ENCODE measurements at places on chromosomes 1 and 21.

GRCh38 chr1:245577191-245578157 lies 422.7 kb downstream of the KIF26B start:
- DNase-seq, result no peak

GRCh38 chr1:18554099-18554498 lies 73.4 kb downstream of the KLHDC7A start:
- no peak for DNase-seq

- no peak for DNase-seq
Observed at GRCh38 chr1:243440406-243440805, 184.6 kb downstream of the SDCCAG8 start.

DNA sequence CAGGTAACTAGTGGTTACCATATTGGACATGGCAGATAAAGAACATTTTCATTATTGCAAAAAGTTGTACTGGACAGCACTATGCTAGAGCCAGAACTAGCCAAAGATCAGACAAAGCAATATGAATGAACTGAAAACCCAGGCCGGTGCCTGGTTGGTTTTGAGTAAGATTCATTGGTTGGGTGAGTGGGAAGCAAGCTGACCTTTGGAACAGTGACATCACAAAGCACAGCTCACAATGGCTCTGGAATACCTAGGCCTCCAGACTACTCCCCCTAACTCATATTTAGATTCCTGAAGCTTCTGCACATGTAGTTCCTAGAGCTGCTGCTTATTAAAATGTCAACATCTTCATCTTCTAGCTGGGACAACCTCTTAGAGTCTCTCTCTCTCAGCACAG lies at the start of gene TMCO2:
Gene TMCO2, plus strand, starts transcription at position 283 of the 400 bp plus-strand sequence. Its CDS starts 57 bp downstream, at position 340.
- DNase-seq, result no peak

DNA sequence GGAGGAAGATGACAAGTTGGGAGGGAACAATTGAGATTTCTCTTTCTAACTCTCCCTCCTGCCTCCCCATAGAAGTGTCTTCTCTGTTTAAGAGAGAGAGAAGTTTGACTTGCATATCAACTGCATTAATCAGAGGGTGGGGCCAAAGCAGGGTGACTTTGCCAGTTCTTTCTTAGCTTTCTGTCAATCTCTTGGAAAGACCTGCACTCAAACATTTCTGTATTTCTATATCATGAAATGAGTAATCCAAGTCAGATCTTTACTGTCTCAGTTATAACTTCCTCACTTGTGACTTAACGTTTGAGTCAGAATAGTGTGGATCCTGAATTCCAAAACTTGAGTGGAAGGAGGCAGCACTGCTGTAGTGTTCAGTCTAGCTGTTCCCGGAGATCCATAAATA lies 180.8 kb upstream of the KCNK2 start:
- no peak for DNase-seq

- peak; percentile 24 for DNase-seq
Observed at GRCh38 chr1:116847688-116848531, 61.8 kb upstream of the PTGFRN start.

DNA sequence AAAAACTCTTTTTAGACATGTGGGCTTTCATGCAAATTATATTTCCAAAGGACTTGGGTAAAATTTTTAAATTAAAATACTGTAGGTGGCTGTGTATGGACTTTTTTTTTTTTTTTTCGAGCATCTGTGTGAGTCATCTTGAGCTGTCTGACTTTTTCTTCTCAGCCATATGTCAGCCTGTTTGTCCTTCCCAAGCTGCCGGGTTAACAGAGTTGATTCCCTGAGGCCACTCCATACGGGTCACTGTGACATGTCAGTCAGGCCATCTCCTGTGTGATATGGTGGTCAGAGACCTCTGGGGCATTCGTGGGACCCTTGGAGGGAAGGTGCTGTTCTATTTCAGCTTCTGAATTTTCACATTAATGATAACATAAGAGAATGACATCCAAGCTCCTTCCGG lies 148.3 kb downstream of the KCNJ6 start:
- no peak for DNase-seq

DNA sequence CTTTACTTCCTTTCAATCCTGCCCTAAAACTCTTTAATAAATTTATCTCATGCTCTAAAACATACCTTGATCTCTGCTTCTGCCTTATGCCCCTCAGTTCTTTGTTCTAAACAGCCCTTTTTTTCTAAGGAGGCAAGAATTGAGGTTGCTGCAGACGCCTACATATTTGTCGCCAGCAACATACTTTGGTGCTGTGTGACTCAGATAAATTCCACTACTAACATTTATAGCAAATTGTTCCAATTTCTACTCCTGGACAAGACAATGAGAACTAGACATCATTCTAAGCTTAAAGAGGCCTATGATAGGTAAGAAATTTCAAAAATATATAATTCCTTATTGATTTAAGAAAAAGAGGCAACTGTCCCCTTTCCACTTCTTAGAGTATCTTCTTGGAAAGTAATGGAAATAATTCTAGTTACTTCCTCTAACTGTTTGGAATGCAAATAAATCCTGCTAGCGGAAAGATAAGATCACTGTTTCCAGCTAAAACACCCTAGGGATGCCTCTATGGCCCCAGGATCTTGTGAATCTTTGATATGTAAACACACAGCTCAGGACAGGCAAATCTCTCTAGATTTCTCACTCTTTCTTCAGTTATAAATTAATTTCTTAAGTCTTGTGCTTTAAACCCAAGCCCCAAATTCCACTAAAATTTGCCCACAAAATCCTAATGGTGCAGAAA lies 869.1 kb downstream of the KCNT2 start:
- DNase-seq, result no peak

DNA sequence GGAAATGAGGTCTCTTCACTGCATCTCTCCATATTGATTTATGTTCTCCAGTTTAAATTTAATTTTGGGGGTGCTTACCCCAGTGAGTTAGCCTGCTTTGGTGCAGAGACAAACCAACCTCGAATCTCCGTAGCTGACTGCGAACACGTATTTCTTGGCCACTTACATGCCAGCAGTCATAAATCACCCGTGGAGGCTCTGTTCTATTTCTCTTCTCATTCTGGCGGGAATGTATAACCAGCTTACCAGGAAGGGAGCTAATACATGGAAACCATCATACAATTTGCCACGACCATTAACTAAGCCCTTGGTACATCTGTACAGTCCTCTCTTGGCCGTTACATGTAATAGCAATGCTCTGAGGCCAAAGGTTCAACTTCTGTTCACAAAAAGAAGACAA lies 148.0 kb downstream of the PLA2G4A start:
- no peak for DNase-seq

- peak; percentile 87 for DNase-seq
Observed at GRCh38 chr1:244599937-244600350, 53.0 kb upstream of the DESI2 start.

- DNase-seq, result no peak
Observed at GRCh38 chr1:184945029-184945428, 29.3 kb downstream of the NIBAN1 start.

DNA sequence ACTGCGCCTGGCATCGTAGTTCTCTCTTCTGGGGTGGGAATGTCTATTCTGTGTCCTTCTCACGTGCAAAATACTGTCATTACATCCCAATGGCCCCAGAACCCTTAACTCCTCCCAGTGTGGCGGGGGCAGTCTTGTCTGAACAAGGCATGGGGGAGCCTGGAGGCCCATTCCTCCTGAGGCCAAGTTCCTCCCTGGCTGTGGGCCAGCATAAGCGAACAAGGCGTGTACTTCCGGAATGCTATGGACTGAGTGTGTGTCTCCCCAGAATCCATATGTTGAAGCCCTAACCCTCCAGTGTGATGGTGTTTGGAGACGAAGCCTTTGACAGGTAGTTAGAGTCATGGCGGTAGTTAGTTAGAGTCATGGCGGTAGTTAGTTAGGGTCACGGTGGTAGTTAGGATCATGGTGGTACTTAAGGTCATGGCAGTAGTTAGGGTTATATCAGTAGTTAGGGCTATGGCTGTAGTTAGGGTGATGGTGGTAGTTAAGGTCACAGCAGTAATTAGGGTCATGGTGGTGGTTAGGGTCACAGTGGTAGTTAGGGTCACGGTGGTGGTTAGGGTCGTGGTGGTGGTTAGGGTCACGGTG lies 71.0 kb downstream of the PRKCZ start:
- no peak for DNase-seq

DNA sequence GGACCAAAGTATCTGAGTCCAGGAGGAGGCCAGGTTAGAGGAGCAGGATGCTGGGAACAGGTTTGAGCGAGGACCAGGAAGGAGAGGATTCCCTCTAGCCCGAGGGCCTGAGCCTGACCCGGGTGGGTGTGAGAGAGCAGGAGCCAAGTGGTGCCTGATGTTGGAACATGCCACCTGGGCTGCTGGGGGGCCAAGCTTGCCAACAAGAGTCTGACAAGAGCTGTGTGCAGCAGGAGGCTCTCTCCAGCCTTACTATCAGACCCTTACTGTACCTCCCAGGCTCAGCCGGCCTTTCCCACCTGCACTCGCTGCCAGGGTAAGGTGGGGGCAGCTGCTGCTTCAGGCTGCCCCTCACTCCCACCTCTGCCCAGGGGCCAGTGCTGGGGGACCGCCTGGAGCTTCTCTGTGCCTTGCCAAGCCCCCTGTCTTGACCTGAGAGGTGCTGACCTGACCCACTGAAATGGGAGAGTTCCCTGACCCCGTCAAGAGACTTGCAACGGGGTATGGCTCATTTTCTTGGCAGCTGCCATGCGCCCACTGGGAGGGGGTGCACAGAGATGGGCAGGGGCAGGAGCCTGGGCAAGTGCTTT lies 159.6 kb upstream of the VAMP3 start:
- DNase-seq, result no peak

GRCh38 chr1:57908147-57908890 lies 484.5 kb upstream of the DAB1 start:
- DNase-seq, result no peak

DNA sequence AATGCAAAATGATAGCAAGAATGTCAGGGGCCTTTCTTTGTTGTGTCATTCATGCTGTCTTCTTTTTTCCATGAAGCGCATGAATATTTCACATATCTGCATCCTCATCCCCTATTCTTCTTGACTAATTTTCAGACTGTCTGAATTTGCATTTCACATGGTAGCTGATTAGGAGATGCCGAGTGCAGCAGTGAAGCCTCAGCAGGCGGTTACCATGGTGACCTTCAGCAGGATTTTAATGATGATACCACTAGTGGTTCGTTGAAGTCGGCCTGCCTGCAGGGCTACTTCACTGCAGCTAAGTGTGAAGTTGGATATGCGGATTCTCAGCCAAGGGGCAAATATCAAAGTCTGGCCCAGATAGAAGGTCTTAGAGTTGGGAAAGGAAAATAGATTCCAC lies 141.8 kb downstream of the NEK7 start:
- DNase-seq, result no peak

- DNase-seq, result no peak
Observed at GRCh38 chr1:112991402-112992120, 35.6 kb upstream of the SLC16A1 start.

GRCh38 chr1:236396665-236397043 lies 2.6 kb downstream of the EDARADD start:
- DNase-seq, result no peak

DNA sequence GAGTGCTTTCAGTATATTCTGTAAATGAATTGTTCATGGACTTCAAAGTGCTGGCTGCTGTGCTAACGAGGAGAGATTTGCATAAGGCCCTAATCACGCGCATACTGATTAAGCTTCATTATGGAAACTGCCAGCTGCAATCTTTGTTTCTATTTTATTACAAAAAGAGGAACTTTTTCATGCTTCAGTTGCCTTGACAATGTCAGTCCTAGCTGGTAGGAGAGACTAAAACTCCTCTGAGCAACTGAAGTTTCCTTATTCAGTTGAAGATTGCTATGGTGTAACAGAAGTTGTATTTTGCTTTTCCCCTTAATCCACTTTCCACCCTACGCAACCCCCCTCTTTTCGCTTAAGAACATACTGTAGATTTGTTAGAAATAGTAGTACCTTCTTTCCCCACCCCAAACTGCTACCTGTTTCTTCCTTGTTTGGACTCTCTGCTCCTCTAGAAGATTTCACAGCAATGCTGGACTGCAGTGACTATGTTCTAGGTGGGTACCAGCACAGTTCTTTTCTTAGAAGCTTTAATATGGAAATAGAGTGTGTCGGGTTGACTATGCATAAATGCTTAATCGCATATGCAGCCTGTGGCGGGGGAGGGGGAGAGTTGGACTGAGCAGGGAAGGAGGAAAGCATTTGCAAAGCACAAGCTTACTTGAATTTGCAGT lies 108.3 kb downstream of the POU2F1 start:
- DNase-seq, result no peak

DNA sequence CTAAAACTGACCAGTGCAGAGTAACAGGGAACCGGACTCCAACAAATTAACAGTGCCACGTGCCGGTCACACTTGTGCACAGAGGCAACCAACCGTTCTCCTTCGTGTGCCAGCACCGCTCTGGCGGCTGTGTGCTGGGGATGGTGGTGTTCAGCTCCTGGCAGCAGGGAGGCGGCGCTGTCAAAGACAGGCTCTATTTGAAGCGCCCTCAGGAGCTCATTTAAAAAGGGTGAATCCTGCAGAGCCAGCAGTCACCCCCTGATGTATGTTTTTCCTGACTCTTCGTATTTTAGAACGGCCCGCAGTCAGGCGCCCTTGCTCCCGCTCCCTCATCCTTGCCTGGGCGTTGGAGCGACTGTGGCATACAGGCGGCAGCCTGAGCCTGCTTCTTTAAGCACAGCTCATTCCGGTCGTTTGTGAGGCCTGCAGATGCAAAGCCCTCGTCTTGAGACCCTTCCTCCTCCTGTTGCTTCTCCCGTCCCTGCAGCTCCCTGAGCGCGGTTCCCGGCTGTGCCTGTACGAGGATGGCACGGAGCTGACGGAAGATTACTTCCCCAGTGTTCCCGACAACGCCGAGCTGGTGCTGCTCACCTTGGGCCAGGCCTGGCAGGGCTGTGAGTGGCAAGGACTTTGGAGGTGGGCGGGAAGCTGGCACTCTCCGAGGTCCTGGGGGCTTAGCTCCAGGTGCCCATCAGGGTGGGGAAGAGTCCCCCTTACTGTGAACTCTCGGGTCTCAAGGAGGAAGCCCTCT lies 1.1 kb downstream of the DFFB start:
- DNase-seq, result no peak

DNA sequence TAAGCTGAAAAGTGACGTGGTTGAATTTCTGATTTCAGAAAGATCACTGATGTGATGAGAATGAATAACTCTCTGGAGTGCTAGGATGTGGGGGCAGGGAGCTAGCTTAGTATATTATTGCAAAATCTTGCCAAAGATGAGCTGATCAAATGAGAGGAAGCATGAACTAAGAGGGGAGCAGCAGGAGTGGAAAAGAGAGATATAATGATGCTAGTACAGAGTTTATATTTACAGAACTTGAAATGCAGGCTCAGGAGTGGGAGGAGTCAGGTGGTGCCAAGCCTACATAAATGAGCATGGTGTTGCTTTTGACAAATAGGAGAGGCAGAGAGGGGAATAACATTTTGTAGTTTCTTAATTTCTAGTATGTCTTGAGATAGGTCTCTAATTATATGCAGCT lies 38.1 kb upstream of the NBL1 start:
- no peak for DNase-seq

DNA sequence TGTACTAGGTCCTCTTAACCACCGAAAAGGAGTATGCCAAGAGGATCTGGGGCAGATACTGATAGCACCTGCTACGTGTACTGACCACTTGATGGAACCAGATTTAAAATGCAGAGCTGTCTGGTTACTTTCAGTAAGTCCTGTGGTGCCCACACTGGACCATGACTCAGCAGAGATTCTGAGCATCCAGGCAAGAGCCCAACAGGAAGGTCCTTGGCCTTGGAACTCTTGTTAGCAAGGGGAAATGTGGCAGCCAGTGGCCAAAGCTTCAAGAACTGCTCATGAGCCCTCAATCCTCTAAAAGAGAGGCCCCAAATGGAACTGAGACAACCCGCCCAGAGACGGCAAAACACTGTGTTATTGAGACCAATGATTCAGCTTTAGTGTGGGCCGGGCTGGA lies 4.2 kb upstream of the GJB5 start:
- no peak for DNase-seq

GRCh38 chr1:208251015-208251414 lies 6.8 kb upstream of the PLXNA2 start:
- no peak for DNase-seq

Data from pulmonary artery endothelial cell (primary cell).